ENCODE measurements at places on chromosomes 16 and 17.

DNA sequence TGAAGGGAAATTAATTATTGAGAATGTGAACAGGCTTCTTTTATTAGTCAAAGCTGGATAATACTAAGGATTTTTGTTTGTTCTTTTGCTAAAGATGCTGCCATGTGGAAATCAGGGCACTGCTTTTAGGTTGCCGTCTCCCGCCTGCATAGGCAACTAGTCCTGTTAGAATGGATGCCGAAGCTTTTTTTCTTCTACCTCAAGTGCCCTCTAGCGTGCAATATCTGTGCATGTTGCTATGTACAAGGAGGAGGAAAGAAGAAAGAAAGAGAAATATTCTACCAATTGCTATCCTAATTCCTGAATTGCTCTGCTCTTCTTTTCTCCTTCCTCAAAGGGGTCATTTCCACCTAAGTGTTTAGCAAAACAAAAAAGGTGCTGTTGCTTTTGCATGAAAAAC is 5.2 kb upstream of the CDH8 start:
- no peak for DNase-seq

- DNase-seq: no peak
Measured at GRCh38 chr17:1071103-1071825, 74.3 kb downstream of the TIMM22 start.

- no peak for DNase-seq
Measured at GRCh38 chr16:28522792-28523191, 16.0 kb downstream of the NUPR1 start.

DNA sequence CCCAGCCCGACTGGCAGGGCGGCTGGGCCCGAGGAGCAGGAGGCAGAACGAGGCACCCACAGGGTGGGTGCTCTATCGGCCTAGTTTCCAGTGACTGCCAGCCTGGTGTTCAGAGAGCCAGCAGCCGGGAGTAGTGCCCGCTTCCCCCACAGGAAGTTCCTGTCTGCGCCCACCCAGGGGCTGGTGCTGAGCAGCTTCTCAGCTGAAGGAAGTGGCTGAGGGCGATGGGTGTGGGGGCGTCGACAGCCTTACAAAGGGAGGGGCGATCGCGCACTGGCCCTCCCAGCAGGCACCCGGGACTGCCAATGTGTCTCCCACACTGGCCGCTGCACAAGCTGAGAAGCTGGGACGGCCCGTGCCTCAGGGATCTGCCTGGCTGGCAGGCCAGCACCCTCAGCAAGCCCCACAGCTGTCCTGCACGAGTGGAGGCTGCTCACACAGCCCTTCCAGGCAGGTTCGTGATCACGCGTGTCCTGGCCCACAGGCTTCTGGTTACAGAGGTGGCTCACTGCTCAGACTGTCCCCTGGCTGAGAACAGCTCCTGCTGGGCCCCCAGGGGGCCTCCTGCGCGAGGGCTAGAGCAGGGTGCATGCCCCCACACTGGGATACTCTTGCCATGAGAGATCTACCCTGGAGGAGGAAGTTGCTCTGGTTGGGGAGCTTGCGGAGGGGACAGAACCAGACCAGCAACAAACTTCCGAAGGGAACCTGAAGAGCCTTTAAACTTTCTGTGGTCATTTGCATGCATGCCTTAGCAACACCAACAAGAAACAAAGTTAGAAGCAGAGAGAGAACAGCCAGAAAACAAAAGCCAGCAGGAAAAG is 2.5 kb downstream of the RNF166 start:
- DNase-seq: no peak

- peak; percentile 36 for DNase-seq
Measured at GRCh38 chr16:68490829-68491575, 42.7 kb upstream of the SMPD3 start.

- DNase-seq: no peak
Measured at GRCh38 chr17:73533127-73533526, 111.1 kb downstream of the SDK2 start.

DNA sequence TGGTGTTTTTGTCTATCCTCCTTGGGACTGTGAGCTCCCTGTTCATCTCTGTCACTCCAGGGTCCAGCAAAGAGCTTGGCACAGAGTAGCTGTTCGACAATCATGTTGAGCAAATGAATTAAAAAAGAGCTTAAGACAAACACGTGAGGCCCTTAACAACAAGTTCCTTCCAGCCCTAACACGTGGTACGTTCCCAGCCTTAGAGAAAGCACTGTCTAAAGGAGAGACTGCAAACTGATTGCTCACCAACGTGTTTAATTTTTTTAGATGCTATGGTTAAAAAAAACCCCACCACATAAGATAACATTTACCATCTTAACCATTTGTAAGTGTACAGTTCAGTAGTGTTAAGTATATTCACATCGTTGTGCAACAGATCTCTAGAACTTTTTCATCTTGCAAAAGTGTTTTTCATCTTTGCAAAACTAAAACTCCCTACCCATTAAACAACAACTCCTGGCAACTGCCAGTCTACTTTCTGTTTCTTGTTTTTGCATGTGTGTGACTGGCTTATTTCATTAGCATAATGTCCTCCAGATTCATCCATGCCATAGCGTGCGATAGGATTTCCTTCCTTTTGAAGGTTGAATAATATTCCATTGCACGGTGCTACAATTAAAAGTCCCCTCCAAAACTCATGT is 28.2 kb downstream of the LAT start:
- no peak for DNase-seq
